ENCODE measurements at places on chromosomes 1 and 21. TPM values are rescaled to one million over a fixed set of nuclear protein-coding genes. Genes with fewer than 3 reads are reported as not detected.

Gene SLC25A24
- total RNA-seq = 32.6 TPM

Gene SLC9A1
- 13.2 TPM for total RNA-seq

Gene BLACAT1
- not detected for total RNA-seq

Gene CCDC185
- total RNA-seq = 0.05 TPM

Gene LCE1B
- not detected for total RNA-seq

Gene CD1C
- total RNA-seq = not detected

Gene TMPRSS3
- total RNA-seq = 0.38 TPM

Gene G0S2
- total RNA-seq = 2.8 TPM

Gene NID1
- total RNA-seq = 7.6 TPM

Gene AQP10
- not detected for total RNA-seq

Gene RYR2
- 0.10 TPM for total RNA-seq

Gene DSCAM
- total RNA-seq = not detected

Gene MRPL20
- total RNA-seq = 154 TPM

Gene RPL22
- total RNA-seq = 442 TPM

Gene TRAF3IP3
- not detected for total RNA-seq

Gene CBS
- total RNA-seq = 12.1 TPM

Gene LRRC38
- not detected for total RNA-seq

Gene CTPS1
- 93.6 TPM for total RNA-seq

Gene CYP4A11
- not detected for total RNA-seq

Gene GREM2
- 0.38 TPM for total RNA-seq

Gene ACTN2
- 0.01 TPM for total RNA-seq

Gene ACTL8
- total RNA-seq = 1.9 TPM

Gene IQGAP3
- total RNA-seq = 15.2 TPM

Gene ANKRD34A
- total RNA-seq = 0.23 TPM

Gene TBCE
- 44.7 TPM for total RNA-seq
